ENCODE measurements at places on chromosomes 5 and 9.

DNA sequence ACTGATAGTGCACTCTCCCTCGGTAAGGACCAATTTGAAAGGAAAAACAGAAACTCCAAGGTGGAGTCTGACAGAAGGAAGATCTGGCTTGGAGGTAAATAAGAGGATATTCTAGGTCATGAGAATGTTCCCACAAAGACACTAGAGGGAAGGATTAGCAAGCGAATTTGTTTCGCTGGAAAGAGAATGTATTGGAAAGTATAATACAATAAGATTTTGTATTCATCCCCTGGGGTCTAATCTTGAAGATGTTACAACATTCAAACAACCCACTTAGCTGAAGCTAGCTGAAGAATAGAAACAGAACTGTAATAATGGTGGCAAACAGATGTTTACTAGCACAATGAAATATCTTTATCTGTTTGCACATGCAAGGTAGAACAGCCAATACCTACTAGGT, 158.7 kb downstream of the GNAQ start:
- no peak for DNase-seq

DNA sequence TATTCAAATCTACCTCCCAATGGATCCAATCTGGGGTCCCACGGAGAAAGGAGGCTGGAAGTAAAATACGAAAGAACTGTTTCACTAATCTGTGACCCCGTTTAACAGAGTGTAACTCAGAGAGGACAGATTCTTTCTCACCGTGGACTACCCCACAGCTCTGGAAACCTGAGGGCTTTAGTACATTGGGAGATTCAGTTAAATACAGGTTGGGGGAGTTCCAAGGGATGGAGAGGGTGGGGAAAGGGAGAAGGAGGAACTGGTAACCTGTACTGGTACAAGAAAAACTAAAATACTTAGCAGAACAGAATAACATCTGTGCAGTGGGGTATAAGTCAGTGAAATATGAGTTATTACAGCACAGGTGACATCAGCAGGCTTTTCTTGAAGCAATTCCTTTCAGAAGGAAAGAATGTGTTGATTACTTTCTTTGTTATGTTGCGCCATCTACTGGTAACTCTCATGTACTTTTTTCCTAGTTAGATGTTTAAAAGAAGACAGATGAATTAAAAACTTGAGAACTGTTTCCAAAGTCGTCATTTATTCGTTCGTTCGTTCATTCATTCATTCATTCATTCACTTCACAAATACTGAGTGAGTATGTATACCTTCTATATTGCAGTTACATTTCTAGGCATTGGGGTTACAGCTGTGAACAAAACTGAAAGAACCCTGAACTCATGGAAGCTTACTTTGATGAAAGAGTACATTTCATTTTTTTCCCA, 30.0 kb upstream of the STOM start:
- DNase-seq: no peak

GRCh38 chr9:135413461-135413860, 66.1 kb upstream of the PPP1R26 start:
- DNase-seq: no peak

DNA sequence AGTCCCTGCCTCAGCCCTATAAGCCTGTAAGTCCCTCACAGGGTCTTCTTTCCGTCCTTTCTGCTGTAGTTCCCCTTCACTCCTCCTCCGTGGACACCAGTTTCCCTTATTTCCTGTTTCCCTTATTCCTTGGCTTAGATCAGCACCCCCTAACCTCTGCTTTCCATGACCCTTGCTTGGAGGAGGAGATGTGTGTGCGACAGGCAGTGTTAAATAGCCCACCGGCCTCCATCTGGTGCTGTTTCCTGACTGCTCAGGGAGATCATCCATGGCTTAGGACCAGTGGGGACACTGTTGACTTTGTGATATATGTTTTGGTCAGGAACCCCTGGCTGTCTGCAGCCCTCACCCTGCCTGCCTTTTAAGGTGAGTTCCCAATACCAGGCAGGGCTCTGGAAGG, 34.1 kb upstream of the PSD2 start:
- DNase-seq: no peak

DNA sequence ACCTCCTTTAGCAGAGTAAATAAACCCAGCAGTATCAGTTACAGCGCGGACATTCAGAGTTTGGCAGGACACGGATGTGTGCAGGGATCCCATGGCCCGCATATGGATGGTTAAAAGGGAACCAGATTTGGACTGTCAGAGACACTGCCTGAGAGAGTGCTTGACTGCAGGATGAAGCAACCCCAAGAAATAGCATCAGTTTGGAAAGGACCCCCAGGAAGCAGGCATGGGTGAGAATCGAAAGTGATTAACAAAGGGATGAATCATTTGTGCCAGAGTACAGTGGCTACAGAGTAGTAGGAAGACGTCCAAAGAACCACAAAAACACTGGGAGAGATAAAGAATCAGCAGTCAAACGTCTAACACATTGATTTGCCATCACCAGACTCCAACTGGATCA, 5.5 kb downstream of the C7 start:
- no peak for DNase-seq

DNA sequence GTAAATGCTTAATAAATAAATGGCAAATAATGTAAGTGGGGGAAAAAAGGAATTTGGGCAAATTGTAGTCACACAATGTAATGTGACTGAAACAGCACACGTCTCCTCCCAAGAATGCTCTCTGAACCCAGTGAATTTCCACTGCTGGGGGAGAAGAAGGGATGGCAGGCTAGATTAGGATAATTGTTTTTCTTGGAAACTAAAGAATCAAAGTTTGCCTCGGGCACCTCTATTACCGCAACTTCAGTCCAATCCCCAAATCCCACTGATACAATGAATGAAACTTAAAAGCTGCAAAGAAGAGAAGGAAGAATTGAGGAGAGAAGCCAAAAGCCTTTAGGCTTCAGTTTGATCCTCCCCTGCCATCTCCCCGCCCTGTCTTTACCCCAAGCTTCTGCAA, 423.2 kb upstream of the PAPPA start:
- DNase-seq: no peak

DNA sequence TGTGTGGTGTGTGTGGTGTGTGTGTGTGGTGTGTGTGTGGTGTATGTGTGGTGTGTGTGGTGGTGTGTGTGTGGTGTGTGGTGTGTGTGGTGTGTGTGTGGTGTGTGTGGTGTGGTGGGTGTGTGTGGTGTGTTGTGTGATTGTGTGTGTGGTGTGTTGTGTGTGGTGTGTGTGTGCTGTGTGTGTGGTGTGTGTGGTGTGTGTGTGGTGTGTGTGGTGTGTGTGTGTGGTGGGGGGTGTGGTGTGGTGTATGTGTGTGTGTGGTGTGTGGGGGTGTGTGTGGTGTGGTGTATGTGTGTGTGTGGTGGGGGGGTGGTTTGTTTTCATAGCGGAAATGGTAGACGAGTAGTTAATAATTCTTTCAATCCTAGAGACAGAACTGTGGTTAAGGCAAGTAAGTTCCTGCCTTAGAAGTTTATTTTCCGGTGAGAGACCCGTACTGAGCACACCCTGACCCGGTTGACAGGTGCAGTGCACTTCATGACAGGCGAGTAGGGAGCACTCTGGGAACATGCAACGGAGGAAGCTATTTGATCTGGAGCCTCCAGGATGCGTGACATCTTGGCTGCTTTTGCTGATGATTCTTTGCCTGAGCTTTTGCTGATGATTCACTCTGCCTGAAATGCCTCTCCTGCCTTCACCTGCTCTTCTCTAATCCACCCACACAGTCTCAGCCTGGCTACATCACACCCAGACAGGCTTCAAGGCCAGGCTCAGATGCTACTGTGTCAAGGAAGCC, 21.7 kb upstream of the FAT2 start:
- DNase-seq: no peak

DNA sequence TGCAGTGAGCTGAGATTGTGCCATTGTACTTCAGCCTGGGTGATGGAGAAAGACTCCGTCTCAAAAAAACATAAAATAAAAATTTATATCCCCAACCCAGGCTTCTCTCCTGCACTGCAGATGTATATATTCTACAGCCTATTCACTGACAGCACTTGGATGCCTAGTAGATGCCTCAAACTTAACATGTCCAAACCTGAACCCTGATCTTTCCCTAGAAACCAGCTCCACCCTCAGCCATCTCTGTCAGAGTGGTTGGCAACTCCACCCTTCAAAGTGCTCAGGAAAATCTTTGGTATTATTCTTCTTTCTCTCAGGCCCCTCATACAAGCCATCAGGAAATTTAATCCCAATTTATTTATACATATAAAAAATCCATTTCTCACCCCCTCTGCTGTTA, 36.9 kb upstream of the TXN start:
- DNase-seq: no peak

- no peak for DNase-seq
Measured at GRCh38 chr9:95229230-95229915, 88.1 kb downstream of the FANCC start.

GRCh38 chr9:68804911-68805889, 100.2 kb downstream of the PIP5K1B start:
- DNase-seq: no peak

DNA sequence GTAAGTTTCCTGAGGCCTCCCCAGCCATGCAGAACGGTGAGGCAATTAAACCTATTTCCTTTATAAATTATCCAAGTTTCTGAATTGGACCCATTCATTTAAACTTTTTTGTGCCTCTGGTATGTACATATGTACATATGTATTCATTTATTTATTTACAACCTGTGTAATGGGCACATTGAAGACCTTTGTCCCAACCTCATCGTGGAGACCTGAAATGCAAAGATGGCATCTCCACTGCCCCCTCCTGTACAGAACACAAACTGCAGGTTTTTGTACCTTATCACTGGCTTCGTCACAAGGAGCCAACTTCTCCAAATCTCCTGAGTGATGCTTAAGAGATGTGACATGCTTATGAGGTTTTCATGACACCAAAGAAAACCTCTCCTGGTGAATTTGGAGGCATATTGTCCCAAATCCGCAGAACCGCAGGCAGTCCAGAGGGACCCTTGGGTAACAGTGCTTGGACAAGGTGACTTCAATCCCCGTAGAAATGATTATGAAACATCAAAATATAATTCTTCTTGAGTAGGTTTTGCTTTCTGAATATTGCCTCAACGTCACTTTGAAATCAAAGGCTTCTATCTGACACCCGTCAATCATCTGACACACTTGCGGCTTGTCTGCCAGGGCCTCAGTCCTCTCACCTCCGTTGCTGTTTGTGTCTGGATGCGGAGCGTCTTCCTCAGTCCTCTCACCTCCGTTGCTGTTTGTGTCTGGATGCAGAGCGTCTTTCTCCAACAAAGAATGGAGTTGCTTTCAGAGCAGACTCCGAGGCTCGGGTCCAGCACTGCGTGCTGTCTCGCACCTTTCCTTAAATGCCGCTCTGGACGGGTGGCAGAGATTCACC, 135.0 kb upstream of the IRX4 start:
- peak; percentile 51 for DNase-seq

- no peak for DNase-seq
Measured at GRCh38 chr5:59090323-59090722, 507.4 kb downstream of the RAB3C start.

DNA sequence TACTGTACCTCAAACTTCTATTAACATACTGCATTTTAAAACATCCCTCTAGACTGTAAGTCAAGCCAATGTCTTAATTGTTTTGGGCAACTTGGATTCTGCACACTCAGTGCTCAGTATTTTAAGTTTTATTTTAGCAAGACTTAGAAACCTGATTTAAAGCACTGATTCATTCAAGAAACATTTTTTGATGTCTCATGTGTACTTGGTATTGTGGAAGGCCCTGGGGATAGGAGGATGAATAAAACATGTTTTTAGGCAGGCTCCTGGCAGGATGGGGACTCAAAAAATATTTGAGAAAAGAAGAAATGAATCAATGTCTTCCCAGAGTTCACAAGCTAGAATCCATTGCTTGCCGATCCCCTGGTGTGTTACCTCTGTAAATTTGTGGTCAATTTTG, 334.0 kb upstream of the PUM3 start:
- no peak for DNase-seq

GRCh38 chr9:36934478-36935065, 99.5 kb downstream of the PAX5 start:
- no peak for DNase-seq

GRCh38 chr5:55319491-55319890, 11.7 kb downstream of the MTREX start:
- DNase-seq: no peak

- DNase-seq: no peak
Measured at GRCh38 chr5:67896930-67897313, 318.6 kb upstream of the PIK3R1 start.

DNA sequence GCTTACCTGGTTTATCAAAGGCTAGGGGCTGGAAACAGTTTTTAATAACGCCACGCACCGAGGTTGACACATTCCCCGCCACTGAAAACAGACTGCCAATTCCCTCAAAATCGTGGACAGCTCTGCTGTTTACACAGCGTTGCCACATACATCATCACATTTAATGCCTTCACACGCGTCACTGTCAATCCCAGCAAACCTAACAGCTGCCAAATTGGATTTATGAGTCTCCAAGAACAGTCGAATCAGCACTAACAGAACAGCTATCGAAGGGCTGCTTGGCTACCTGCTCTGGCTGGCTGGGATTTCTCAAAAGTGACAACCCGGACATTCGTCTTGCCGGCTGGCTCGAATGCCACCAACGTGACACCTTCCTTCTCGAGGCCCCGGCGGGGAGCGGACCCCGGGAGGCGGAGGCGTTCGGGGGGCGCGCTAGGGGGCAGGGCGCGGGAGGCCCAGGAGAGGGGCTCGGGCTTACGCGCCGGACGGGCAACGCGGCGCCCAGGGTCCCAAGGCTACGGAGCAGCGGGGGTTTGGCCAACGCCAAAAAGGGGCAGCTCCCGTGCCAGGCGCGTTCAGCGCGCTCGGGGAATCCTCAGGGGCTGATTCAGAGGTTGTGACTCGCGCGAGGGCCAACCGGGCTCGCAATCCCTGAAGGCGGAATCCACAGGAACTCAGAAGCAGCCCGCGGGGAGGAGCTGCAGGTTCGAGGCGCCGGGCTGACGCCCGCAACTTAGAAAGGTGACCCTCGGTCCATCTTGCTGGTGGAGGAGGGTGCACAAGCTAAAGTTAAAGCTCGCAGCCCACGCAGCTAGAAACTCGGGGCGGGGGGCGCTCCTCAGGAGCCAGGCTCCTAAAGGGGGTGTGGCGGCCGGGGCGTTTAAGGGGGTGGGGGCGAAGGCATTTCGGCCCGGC, 1.2 kb downstream of the CDC14B start:
- DNase-seq: peak; percentile 25

DNA sequence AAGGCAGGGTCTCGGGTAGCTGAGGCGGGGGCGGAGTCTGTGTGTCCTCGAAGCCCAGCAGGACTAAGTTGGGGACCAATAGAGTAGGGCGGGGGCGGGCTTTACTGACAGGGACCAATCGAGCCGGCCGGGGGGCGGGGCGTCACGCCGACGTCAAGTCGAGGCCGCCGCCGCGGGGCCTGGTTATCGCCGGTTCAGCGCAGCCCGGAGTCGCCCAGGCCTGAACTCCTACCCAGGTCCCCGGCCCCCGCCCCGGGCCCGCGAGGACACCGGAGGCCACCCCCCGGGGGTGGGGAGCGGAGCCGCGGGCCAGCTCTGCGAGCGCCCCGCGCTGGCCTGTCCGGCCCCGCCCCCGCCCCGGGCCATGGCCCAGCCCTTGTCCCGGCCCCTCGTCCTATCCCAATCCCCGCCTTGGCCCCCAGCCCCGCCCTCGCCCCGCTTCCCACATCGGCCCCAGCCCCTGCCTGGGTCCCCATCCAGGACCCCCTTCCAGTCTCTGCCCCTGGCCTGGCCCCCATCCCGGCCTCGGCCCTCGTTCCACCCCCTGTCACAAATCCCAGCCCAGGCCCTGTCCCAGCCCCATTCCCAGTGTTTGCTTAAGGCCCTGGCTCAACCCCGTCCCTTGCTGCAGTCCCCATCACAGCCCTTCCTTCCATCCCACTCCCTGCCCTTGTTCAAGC, at the start of gene TMEM8B:
Gene TMEM8B (plus strand): TSS at position 145 of the 680 bp plus-strand sequence. CDS start 220 bp downstream, at position 365.
- peak; percentile 97 for DNase-seq

GRCh38 chr9:106321394-106322180, 541.4 kb upstream of the ZNF462 start:
- no peak for DNase-seq

All from WTC11 (cell line).